ENCODE measurements at places on chromosomes 4 and X. TPM values are rescaled to one million over a fixed set of nuclear protein-coding genes. Genes with fewer than 3 reads are reported as not detected.

- no peak for DNase-seq
Measured at GRCh38 chr4:113145519-113146291, 96.3 kb downstream of the ANK2 start.

GRCh38 chrX:82748906-82749505 lies 759.1 kb upstream of the POU3F4 start:
- DNase-seq: no peak

GRCh38 chr4:11420327-11420726 lies 8.4 kb downstream of the HS3ST1 start:
- DNase-seq: no peak

DNA sequence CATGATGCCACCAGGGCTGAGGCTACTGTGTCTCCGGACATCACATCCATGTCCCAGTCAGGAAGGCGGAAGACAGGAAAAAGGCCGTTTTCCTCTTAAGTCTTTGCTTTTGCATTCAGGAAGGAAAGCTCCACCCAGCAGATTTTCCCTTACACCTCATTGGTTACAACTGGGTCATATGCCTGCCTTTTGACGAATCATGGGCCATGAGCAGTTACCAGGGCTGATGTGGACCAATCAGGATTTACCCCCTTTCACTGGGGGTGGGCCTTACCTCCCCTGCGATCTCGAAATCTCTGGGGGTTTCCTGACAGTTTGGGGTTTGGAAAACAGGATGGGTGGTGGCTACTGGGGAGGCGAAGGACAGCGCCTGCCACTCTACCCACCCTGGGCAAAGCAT lies 52.5 kb upstream of the GRPEL1 start:
- no peak for DNase-seq

- no peak for DNase-seq
Measured at GRCh38 chrX:102558607-102559006, 40.7 kb upstream of the ARMCX5 start.

GRCh38 chrX:139224953-139225665 lies 305.4 kb upstream of the F9 start:
- DNase-seq: no peak

DNA sequence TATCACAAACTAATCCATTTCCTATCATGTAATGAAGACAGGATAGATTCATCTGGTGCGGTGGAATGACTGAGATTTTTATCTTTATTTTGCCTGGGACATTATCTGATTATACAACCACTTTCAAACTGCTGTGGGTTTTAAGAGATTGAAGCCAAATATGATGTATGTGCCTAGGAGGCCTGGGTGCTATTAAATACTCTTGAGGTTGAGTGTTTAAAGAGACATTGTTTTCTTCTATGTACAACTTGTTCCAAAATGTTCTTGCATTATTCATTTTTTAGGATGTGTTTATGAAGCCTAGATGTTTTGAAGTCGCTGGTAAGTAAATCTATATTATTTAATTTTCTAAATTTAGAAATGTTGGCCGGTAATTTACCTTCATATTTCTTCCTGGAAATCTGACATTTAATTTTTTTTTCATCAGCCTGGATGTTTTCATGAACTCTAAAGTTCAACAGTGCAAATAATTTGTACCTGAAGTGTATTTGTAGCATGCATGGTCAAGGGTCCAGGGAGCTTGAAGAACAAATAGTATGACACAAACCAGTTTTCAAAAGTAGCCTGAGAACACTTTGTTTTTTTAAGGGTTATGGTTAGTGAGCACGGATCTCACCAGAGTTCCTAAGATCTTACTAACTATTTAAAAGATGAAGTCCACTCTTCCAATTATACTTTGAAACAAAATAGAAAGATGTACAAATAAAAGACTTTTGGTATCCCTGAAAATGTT lies 72.8 kb upstream of the ATP8A1 start:
- no peak for DNase-seq

DNA sequence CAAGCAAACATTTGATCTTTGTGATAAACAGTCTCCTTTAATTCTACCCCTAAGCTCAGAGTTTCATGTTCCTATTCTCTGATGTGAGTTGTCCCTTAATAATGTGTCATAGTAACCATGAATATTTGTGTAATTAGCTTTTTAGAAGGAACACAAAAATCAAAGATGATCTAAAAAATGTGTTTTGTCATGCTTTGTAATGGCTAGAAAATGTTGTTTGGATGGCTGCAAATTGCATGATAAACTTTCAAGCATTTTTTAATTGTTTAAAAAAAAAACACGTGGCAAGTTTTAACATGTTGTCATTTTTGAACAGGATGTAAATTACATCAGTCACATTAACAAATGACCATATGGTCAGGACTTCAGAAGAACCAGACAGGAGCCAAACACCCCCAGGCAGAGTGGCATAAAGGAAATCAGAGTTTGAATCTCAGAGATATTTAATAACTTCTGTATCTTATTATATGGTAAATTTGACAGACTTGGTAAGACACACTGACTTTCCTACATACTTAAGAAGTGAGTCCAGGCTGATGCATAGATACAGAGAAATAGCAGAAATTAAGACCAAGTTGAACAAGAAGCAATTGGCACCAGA lies 223.9 kb upstream of the VEGFC start:
- DNase-seq: no peak

- DNase-seq: no peak
Measured at GRCh38 chr4:169133932-169134331, 123.9 kb upstream of the CBR4 start.

DNA sequence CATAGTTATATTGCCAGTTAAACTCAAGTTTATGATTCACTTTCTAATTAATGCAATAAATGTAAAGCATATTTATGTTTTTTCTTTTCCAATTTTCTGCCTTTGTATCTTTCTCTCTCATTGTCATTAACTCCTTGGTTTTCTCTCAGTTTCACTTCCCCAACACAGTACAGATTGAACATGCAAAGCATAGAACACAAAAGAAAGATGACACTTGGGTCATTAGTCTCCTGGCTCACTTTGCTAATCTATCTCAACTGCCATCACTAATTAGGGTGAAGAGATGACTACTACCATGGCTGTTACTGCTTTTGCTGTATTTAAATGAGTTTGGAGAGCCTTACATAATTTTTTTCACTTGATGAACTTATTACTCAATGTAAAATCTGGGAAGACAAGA lies 12.3 kb upstream of the NAA11 start:
- DNase-seq: no peak

- no peak for DNase-seq
Measured at GRCh38 chr4:66430856-66431255, 760.6 kb upstream of the EPHA5 start.

DNA sequence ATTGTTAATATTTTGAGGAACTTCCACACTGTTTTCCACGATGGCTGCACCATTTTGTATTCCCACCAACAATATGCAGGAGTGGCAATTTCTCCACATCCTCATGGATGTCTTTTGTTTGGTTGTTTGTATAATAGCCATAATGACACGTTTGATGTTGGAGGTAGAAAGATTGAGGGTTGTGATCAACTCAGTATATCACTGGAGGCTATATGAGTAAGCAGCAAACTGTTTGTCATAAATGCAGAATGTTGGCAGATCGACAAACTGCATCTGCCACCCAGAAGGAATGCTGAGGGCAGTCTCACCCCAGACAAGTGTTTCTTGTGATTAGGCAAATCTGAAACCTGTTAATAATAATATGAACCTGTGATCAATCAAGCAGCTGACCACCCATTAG lies 243.9 kb upstream of the WDFY3 start:
- no peak for DNase-seq

DNA sequence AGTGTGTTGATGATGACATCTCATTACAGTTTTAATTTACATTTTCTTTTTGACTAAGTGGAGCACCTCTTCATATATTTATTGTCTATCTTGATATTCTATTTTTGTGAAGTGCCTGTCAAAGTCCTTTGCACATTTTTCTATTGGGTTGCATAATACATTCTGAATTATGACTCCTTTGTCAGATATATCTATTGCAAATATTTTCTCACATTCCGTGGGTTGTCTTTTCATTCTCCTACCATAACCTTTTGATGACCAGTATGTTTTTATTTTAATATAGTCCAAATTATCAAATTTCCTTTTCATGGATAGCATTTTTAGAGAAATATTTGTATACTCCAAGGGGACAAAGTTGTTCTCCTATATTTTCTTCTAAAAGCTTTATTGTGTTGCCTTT lies 126.4 kb downstream of the PJA1 start:
- no peak for DNase-seq

- DNase-seq: no peak
Measured at GRCh38 chr4:184657144-184657543, 7.6 kb downstream of the PRIMPOL start.

DNA sequence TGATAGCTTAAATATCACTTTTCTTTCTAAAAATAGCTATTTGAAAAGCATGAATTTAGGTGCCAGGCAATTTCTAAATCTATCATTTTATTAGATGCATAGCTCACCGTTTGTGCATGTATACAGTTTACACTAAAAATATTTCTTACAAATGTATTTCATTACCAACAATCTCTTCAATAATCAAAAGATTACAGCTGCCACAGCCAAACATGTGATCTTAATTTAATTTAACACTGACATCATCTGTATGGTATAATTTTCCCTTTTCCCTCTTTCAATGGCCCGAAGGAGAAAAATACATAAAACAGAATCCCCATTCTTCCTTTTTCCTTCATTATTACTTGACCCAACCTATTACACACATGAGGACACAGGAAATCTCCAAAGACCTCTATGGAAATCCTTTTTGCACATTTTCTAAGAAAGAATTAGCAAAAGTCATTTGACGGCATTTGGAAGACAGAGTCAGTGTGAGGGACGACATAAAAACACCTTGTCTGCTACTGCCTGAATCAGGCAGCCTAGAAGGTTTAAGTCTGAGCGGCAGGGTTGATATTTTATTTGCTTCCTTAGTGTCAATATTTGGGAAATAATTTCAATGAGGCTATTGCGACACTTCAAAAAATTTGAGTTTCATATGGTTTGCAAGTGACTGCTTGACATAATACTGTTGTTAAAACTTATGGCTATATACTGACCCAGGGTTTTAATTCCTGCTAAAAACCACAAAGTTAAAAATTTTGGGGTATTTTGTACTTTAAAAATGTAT lies 111.2 kb downstream of the TTC29 start:
- no peak for DNase-seq

- DNase-seq: no peak
Measured at GRCh38 chrX:101220662-101221260, 1.2 kb downstream of the DRP2 start.

DNA sequence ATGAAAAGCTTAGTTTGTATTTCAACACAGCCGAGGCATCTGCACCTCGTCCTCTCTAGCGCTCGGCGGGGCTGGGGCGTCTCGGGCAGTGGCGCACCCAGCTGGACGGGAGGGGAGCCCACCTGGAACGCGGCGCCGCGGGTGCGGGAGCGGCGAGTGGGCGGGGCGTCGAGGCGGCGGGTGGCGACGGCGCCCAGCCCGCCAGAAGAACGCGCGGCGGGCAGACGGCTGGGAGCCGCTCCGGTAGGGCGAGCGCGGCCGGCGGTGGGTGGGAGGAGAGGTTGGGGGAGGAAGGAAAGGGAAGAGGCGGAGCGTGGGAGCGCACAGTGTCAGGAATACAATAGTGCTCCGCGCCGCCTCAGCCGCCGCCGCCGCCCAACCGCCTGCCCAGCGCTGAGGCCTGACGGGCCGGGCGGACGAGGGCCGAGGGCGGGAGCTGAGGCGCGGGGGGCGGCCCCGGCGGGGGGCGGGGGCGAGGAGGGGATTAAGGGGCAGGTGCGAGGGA lies at the start of gene JADE3:
JADE3 (plus strand) TSS at position 324 of the 505 bp plus-strand sequence. CDS start 72,474 bp downstream, outside the sequence.
- no peak for DNase-seq

DNA sequence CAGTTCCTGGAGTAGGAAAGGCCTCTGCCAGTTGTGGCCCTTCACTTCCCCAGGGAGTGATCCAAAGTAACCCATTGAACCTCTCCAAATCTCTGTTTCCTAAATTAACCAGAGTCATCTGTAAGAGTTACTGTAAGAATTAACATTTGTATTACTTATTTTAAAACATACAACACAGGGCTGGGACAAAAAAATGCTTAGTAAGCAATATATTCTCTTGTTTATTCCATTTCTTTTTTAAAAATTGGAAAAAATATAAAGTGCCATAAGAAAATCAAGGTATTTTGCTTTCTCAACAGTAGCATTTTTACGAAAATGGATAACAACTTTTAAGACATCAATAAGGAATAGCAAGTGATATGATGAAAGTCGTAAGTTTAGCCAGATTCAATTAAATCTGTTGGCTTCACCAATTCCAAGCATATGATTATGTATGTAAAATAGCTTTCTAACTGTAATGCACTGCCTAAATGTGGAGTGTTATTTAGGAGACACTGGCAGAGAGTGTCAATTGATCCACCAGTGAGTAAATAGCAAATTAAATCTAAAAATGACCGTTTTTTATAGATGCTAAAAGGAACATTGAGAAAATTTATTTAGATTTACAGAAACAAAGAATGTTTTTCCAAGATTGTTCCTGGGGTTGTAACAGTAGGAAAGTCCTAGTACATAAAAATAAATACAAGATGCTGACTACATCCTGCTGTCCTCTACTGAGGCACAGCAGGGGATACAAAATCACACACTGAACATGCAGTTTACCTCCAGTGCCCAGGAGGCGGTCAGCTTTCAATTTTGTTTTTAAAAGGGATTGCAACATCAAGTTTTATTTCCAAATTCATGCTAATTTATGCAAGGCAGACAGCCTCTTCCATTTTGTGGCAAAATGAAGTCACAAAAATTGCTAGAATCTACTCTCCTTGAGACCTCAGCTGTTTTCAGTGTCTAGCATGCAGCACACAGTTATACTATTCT lies 53.7 kb downstream of the GPM6A start:
- no peak for DNase-seq

DNA sequence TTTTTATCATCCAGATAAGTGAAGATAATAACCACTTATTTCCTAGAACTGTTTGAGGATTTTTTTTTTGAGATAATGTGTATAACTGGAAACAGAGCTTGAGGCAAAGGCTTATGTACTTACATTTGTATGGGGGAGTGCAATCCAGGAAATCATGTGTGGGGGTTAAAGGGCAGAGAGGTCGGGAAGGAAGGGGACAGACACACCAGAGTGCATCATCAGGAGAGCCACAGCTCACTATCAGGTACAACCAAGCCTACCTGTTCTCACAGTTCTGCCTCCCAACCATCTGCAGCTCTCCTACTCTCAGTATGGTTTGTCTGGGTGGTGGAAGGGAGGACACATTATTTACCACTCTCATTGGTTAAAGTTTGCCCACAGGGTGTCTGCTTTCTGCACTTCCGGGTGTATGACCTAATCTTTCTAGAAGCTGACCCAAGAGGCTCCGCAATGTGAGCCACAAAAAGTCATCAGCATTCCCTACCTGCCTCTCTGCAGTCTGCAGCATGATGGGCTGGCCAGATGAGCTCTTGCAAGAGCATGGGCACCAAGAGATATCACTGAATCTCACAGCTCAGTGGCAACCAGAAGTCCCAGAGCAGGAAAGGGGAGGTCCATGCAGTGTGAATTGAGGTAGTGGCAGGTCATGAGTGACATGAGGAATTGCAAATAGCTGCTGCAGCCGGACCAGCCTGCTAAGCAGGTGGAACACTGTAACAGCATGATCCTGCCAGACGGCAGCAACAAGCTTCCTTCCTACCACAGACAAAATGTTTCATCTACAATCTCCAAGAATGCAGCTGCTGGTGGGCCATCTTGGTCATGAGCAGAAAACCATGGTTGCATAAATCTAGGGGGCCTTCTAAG lies 36.9 kb upstream of the SPRY1 start:
- DNase-seq: no peak

LONRF3 gene
- not detected for total RNA-seq

BEX5 gene
- total RNA-seq: 0.42 TPM

DCAF12L2 gene
- total RNA-seq: not detected

MFAP3L gene
- 6.8 TPM for total RNA-seq

DDX3X gene
- 201 TPM for total RNA-seq

RAB28 gene
- total RNA-seq: 14.6 TPM

HGFAC gene
- total RNA-seq: 0.28 TPM

NEXMIF gene
- not detected for total RNA-seq

DUSP21 gene
- not detected for total RNA-seq

All from chondrocyte (in vitro differentiated cells).